Hematopoietic multipotent progenitor cell (in vitro differentiated cells): ENCODE measurements at places on chromosomes 2 and 18. TPM values are rescaled to one million over a fixed set of nuclear protein-coding genes. Genes with fewer than 3 reads are reported as not detected.

SERPINB5 gene
- total RNA-seq, result not detected

NIF3L1 gene
- total RNA-seq, result 19.7 TPM

GRCh38 chr2:231987124-231987727, 25.7 kb downstream of the DIS3L2 start:
- DNase-seq, result no peak

- DNase-seq, result no peak
Measured at GRCh38 chr2:119760237-119760955, 674 bp downstream of the PTPN4 start.

DNA sequence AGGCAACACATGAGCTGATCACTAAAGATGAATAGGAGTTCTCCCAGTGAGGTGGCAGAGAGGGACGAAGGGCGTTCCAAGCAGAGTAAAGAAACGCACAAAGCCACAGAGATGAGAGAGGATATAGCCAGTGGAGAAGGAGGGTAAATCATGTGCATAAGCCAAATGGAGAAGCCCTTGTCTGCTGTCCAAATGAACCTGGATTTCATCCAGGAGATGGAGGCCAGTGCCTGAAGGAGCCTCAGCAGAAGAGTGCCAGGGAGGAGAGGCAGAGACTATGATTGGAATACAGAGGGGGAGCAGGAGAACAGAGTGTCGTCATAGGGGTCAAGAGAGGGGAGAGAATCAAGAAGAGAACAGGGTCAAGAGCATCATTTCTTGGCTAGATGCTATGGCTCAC, 48.9 kb upstream of the STPG4 start:
- DNase-seq, result no peak

COPS7B gene
- total RNA-seq, result 22.6 TPM

- DNase-seq, result no peak
Measured at GRCh38 chr2:68385907-68386287, 20.8 kb downstream of the PLEK start.

DNA sequence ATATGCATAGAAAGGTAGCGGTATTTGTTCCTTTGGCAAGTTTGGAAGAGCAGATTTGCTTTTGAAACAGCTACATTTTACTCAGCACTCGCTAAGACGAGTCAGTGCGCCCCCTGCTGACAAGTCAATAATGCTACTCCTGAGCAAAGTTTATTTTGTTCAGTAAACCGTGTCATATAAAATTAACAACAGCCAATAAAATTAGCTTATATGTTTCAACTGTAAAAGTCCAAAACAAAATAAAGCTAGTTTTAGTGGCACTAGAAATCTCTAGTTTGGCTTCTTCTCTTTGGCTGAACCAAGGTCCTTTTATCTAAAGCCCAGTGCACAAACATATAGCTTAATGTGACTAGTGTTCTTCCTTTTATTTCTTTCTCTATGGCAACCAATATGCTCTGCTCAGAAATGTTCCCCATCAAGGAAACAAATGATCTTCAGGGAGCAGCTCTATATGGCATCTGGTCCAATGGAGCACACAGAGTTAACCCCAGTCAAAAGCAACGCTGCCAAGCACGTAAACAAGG, 4.2 kb upstream of the POU3F3 start:
- peak; percentile 79 for DNase-seq

GRCh38 chr2:106142683-106143082, 51.4 kb downstream of the UXS1 start:
- no peak for DNase-seq

LYPD1 gene
- not detected for total RNA-seq

- DNase-seq, result peak; percentile 78
Measured at GRCh38 chr2:190781604-190782198, 98.9 kb upstream of the GLS start.

DNA sequence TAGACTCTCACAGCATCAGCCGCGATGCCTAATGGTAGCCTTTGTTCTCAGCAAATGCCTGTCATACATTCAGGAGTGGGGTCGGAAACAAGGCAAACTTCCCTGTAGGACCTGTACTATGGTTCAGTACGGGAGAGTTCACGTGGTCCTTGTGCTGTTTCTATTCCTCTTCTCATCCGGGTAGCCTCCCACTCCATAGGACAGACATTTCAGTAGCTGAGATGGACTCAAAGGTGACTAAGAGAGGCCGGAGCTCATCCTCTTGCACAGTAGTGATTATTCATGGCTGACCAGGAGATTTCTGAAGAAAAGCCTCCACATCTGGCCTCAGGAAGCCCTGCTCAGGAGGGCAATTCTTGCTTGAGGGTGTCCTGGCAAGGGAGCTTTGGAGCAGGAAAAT, 117.8 kb upstream of the SPRED2 start:
- no peak for DNase-seq

DNA sequence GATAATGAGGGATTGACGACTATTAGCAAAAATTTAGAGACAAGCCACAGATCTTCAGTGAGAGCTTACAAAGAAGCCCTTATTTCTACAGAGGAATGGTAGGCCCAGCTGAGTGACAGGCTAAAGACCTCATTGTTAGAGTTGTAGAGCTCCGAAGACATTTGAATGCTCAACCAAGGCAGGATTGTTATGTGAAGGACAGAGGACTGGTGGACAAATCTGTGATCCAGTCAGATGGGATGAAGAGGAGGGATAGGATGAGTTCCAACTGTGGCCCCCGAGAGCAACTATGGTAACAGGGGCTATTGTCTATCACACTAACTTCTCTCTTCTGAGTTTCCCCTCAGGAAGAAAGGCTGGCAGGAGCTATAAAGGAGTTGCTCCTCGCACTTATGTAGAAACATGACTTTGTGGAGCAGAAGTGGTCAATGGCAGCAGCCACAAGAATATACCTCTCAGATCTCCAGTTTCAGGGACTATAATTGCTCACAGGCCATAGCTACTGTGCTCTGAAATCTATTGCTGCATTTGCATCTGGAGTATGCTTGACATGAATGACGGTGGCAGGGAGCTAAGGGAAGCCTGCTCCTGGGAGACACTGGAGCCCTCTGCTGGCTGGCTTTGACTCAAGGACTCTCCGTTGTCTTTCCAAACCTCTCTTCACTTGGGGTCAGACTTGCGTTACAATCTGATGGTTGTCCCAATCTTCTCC, 50.3 kb upstream of the GREB1L start:
- no peak for DNase-seq

STEAP3 gene
- total RNA-seq, result 13.5 TPM

DES gene
- total RNA-seq, result not detected

GRCh38 chr2:38735999-38736320, 15.2 kb downstream of the SRSF7 start:
- no peak for DNase-seq

OXER1 gene
- total RNA-seq, result 1.3 TPM

ADAM23 gene
- under 0.01 TPM for total RNA-seq

DNA sequence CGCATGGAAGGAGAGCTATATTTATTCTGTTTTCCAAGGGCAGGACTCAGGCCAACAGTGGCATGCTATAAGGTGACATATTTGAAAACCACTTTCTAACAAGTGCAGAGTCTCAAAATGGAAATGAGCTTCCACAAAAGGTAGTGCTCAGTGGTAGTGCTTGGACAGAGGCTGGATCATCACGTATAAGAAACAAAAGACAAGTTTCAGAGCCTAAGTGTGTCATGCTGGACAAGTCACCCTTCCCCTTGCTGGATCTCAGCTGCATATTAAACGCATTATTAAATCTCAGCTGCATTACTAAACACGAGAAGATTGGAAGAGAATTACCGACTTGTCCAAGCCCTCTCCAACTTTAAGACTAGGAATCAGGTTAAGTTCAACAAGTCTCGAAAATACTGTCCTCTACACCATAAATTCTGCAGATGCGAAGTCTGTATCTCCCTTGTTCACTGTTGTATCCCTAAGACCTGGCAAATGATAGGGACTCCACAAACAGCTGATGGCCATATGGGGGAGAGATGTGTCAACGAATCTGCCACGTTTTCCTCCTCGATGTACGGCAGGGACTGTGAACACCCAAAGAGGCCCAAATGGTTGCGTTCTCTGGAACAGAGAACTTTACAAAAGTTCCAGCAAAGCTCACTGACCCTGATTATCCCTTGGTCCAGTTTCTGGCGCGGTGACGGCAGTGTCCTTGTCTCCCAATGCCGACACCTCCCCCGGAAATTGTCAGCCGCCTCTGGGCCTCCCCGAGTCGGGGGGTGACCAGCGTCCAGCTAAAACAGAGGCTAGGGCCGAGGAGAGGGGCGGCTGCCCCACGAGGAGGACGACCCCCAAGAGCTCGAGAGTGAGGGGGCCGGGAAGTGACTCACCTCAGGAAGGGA, 611 bp downstream of the NOL10 start:
- DNase-seq, result no peak

DNA sequence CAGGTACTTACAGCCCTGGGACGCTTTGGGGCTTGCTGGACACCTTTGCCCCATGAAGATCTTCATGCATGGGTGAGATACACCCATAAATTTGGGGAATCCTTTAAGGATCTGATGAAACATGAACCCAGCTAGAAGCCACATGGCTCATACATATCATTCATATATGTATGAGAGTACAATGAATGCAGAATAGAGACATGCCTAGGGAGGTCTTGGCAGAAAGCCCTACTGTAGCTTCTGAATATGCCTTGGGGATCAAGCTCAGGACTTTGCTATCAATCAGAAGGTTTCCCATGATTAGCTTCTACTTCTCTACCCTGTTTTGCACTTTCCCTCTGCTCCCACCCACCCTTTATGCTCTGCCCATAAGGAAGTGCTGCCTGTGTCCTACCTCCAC, 368.4 kb downstream of the LPIN1 start:
- no peak for DNase-seq
